AG20443 (cell line): ENCODE measurements at places on chromosomes 6 and 20.

GRCh38 chr6:1409774-1410465 lies 20.5 kb downstream of the FOXF2 start:
- DNase-seq: no peak

- DNase-seq: peak; percentile 40
Measured at GRCh38 chr6:54238396-54238795, 69.8 kb upstream of the TINAG start.

- no peak for DNase-seq
Measured at GRCh38 chr20:20083807-20084206, 31.5 kb downstream of the CFAP61 start.

DNA sequence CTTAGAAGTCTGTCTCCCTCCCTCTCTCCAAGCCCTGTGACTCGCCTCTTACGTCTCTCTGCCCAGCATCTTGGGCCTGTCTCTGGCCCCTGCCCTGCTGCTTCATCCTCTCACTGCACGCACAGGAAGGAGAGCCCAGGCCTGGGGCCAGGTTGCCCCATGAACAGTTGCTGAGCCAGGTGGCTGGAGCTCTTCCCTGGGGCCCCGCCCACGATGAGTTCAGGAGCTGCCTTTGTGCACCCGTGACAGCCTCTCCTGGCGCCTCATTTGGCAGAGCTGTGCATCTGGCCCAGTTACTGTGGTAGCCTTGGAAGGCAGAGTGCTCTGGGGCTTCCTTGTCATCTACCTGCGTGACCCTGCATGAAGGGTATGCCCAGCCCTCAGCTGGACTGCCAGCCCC lies 44.5 kb downstream of the SLC52A3 start:
- no peak for DNase-seq

DNA sequence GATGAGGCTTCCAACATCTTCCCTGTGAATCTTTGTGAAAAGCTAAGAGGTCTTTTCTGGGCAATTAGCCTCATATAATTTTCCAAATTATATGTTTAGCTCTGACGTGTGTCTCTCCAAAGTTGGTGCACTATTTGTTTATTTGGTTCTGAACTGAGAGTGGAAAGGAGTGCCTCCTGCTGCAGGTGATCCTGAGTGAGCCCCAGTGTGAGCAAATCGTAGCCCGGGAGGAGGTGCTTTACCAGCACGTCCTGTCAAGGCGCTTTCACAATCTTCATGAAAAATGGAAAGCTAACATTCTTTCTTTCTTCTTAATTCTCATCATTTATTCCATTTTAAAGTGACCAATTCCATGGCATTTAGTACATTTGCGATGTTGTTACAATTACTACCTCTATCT lies 231.9 kb downstream of the BMP2 start:
- no peak for DNase-seq
